HS-5 (cell line): ENCODE measurements at places on chromosomes 6 and 20.

- DNase-seq, result no peak
Measured at GRCh38 chr20:38063911-38064530, 30.5 kb downstream of the RPRD1B start.

DNA sequence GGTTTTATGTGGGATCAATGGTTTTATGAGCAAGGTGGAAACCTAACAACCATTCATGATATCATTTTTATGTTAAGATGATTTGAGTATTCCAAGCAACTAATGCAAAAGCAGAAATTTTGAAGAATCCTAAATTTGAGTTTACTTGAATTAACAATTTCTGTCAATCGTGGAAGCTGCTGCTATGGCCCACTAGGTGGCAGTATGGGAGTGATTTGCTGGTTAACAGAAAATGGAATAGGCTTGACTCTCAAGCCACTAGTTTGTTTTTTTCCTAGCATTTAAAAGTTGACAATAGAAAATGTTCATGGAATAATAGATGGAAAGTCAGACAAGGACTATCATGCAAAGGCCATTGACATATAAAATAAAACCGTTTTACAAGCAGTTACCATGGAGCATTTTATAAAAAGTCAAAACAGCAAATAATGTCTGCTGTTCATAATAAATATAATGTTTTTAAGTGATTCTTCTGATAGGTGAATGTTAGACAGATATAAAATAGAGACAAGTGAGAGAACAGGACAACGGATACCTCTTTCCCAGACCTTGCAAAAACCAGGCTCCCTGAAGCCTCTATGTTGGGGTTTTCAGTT, 43.0 kb upstream of the TMEM200A start:
- peak; percentile 53 for DNase-seq

DNA sequence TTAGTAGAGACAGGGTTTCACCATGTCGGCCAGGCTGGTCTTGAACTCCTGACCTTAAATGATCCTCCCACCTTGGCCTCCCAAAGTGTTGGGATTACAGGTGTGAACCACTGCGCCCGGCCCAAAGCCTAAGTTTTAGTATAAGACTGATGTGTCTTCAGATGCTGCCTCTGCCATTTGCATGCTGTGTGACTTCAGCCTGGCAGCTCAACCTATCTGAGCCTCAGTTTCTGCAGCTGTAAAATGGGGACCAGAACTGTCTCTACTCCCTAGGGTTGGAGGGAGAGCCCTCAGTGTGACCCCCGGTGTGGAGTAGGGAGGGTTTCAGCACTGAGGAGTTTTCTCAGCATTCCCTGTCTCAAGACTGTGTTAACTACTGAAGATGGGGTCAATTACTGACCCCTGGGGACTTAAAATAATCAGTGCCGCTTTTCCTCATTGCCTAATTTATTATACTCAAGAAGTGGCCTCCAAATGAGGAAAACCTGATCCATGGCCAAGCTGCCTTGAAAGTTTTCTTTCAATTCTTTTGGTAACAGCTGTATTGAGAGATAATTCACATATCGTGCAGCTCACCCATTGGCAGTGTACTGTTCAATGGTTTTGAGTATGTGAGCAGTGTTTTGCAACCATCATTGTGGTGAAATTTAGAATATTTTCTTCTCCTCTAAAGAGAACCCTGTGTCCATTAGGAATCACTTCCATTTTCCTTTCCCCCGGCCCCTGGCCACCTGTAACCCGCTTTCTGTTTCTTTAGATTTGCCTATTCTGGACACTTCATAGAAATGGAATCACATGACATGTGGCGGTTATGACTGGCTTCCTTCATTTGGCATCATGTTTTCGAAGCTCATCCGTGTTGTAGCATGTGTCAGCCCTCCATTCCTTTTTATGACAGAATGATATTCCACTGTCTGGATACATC, 64.8 kb downstream of the PHACTR3 start:
- no peak for DNase-seq

GRCh38 chr6:165184192-165184979, 125.0 kb downstream of the C6orf118 start:
- no peak for DNase-seq

- no peak for DNase-seq
Measured at GRCh38 chr20:51705400-51705799, 62.8 kb downstream of the ATP9A start.

GRCh38 chr6:154478021-154478700, 32.3 kb downstream of the CNKSR3 start:
- no peak for DNase-seq

GRCh38 chr6:140039364-140039763, 664.9 kb upstream of the CITED2 start:
- DNase-seq, result no peak

- DNase-seq, result no peak
Measured at GRCh38 chr6:160239929-160240690, 18.5 kb downstream of the SLC22A2 start.

- no peak for DNase-seq
Measured at GRCh38 chr20:53738039-53738944, 144.7 kb upstream of the ZNF217 start.

DNA sequence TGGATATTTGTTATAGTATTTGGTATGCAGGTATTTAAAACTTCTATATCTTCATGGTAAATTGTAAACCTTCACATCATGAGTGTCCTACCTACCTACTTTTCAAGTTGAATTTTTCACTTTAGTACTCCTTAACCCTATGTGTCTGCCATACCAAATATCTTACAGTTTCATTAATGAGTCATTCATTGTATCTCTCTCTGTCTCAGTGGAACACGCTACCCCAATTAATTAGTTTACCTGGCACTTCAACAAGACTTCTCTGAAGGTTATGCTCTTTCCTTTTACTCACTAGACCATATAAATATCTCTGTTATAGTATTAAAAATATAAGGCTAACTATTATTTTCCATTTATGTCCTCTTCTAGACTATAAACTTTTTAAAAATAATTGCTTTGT, 123.9 kb upstream of the GJE1 start:
- no peak for DNase-seq

DNA sequence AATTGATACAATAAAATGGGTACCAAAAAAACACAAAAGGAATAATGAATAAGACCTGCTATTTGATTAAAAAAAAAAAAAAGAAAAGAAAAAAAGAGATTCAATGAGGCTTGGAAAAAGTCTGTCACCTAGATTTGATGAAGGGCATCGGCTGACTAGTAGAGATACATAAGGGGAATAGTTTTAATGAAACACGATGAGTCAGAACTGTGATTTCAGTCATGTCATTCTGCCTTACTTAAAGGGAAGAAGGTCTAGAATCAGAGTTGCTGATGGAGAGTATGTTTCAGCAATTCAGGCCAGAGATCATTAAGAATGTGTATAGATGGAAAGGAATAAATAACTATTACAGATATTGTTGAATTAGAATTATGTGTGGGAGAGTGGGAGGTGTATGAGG, 565.9 kb upstream of the RNF217 start:
- no peak for DNase-seq

- DNase-seq, result no peak
Measured at GRCh38 chr20:31869942-31870725, at the start of the genes DUSP15 and TTLL9. Gene DUSP15 (minus strand): TSS chr20:31870527. CDS start chr20:31870337, 190 bp downstream. Gene TTLL9 (plus strand): TSS chr20:31870634. CDS start chr20:31871127, 493 bp downstream.

DNA sequence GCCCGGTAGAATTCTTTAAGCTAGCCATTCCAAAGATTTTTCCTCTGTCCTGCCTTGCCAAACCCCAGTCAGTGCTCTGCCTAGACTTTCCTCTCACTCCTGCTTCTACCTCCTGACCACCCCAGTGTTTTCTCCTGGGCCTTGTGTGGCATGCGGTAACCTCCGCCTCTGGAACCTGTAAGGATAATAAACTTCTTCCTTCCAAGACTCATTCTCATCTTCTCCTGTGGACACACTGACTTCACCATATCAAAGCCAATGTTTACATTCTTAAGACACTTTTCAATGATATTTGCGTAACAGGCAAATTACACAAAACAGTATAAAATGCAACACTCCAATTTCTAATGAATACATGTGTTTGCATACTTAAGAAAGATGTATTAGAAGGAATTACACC, 354.6 kb downstream of the RNF144B start:
- DNase-seq, result no peak

- DNase-seq, result no peak
Measured at GRCh38 chr20:33604084-33604990, 57.8 kb upstream of the C20orf144 start.

DNA sequence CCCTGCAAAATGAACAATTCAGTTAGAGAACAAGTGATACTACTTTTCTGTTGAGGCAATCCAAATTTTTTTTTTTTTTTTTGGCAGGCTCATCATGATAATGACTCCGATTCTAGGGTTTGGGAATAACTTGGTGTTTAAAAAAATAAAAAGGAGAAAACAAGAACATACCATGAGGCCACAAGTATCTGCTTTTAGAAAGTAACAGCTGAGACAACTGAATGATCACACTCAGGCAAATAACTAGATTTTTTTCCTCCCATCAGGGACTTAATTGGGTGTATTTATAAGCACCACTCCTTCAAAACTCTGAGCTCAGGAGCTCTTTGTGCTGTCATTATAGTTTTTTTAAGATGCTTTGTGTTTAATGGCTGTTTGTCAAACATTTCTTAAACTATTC, 29.6 kb downstream of the PAK5 start:
- DNase-seq, result no peak

DNA sequence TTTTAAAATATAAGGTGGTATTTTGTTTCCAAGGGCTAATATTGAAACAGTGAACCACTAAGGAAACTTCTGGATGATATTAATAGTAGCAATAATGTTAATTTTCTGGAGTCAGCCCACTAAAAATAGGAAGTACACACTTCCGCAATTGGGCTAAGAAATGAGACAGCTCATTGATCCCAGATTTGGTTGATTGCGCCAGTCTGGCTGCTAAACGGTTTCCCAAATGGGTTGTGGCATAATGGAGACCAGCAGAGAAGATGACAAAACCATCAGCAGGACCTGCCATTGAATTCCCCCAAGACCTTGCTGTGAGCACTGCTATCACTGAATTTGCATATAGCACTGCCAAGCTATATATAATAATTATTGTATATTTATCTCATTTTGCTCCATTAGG, 71.2 kb upstream of the SGK1 start:
- DNase-seq, result no peak

DNA sequence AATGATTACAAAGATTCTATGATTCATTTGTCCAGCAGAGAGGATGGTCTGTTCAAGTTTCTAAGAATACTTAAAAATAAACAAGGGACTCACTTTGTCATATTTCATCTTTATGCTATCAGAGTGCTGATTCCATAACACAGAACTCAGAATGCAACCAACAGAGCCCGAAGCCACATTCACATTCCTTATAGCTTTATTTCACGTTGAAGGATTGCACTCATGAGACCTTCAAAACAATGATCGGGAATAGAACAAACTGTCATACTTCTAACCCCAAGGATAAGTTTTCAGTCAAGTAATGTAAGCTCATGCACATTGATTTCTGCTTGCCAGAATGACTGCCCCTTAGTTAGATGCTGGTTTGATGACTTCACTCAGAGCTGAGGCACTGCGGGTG, 25.2 kb downstream of the FNDC1 start:
- DNase-seq, result no peak

- peak; percentile 91 for DNase-seq
Measured at GRCh38 chr6:90098001-90098531, 198.6 kb downstream of the BACH2 start.

DNA sequence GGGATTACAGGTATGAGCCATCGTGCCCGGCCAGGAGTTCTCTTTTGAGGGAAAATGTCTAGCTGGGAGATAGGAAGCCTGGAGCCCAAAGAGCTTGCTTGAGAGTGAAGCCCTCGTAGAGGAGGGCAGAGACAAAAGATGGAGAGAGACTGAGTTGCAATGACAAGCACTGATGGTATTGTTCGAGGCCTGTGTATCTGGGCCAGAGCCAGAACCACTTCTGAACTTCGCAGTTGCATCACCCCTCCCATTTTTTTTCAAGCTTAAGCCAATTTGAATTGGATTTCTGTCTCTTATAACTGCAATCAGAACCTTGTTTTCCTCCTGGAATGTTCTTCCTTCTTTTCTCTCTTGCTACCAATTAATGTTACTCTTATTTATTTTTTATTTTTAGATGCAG, 83.1 kb downstream of the KCNB1 start:
- DNase-seq, result no peak

DNA sequence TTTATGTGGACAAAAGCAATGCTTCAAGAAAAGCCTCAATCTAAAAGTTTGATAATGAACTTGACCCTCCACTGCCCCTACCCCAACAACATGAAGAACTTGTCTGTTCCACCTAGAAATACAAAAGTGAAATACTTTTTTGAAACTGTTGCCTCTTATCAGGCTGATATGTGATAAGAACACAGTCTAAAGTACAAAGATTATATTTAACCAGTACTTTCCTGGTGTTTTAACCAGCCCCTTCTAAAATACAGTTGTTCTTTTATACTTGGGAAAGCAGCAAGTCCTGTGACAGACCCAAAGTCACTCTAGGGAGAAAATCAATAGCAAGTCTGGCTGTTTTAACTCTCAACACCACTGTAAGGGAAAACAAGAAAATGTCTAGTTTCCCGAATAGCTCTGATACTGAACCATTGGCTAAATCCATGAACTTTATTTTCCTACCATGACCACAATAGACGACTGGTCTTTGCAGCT, 6.6 kb downstream of the OARD1 start:
- DNase-seq, result no peak

DNA sequence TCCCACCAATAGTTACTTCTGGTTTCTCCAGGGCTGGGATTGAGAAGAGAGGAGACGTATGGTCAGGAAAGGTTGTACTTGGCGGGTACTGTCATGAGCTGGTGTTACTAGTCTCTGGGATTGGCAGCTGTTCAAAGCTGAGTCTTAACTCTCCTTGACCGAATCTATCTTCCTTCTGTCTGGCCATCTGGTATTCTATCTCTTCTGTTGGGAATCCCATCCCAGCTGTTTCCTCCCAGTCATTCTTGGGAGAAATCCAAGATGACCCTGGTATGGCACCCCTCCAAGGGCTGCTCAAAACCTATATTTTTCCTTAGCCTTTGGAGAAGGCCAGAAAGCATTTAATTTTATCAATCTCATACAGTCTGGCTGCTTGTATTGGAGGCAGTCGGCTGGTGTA, 287.0 kb upstream of the CHD6 start:
- DNase-seq, result no peak

DNA sequence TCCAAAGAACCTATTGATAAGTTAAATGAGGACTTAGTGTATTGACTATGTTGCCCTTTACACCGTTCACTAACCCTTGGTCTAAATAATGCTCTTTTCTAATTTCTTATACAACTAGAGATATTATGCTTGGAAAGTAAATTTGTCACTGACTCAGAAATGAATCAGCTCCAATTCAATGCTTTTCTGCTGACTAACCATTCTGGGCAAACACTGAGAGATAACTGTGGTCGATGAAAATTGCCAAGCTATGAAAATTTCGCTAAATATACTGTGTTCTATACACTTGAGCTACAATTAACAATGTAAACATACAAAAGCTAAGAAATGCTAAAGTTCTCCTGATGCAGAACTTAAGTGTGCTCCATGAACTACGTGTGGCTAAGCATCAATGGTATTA, 23.1 kb upstream of the FBXO9 start:
- DNase-seq, result peak; percentile 88

DNA sequence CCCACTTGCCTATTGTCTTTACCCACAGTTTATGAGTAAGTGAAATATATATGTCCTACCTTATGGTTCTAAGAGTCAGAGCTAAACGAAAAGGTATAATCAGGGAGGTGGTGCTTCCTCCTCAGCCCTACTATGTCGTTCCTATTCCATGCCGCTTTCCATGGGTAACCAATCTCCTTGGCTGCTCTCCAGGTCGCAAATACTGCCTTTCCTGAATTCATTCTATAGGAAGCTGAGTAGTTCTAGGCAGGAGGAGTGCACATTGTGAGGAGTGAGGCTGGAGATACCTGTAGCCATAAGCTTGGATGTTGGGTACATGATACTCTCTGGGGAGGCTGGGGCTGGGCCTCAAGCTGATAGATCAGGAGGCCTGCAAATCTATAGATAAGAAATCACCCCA, 5.8 kb downstream of the IL20RA start:
- DNase-seq, result no peak

- DNase-seq, result no peak
Measured at GRCh38 chr6:88605271-88605670, 358.1 kb downstream of the RNGTT start.
